ENCODE measurements at places on chromosomes 7 and 10.

GRCh38 chr7:34869057-34869456, 168.2 kb downstream of the DPY19L1 start:
- no peak for DNase-seq

DNA sequence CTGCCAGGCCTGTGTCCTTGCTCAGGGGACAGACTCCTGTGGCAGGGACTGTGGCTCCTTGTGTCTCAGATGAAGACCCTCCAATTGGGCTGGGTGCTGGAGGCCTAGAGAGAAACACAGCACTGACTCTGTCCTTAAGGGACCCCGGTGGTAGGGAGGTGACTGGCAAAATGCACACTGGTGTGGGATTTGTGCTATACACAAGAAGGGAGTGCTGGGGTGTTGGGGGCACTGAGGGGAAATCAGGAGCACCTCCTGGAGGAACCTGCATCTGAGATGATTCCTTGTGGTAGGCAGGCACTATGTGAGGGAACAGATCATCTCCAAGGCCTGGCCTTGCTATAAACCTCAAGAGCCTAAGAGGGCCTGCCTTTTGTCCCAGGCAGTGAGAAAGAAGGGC, 149.2 kb downstream of the RPS24 start:
- no peak for DNase-seq

DNA sequence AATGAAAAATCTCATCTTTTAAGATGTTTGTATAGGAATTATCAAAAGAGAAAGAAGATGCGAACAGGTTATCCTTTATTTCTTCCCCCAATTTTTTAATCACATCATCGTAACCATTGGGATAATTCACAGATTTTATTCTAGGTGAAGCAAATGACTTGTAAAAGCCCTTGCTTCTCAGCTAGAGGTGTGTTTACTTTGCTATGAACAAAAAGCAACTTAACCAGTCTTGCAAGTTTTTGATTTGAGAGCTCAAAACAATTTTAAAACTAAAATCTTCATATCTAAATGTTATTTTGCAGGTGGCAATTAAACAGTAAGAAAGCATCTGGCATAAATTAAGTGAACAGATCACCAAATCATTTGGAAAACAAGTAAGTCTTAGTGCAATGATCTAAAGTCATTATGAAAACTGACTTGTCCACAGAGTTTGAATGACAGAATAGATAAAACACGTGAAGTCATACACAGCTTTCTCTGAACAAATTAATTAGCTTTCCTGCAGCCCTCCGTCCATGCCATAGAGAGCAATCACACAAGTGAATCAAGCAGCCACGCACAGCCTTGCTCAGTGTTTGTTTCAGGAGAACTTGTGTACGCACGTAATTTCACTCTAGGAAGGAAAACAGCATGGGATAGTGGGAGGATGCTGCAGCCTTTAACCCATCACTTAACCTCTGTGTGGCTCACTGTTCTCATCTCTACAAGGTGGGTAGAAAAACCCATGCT, 85.0 kb upstream of the ZNF800 start:
- DNase-seq, result peak; percentile 0

DNA sequence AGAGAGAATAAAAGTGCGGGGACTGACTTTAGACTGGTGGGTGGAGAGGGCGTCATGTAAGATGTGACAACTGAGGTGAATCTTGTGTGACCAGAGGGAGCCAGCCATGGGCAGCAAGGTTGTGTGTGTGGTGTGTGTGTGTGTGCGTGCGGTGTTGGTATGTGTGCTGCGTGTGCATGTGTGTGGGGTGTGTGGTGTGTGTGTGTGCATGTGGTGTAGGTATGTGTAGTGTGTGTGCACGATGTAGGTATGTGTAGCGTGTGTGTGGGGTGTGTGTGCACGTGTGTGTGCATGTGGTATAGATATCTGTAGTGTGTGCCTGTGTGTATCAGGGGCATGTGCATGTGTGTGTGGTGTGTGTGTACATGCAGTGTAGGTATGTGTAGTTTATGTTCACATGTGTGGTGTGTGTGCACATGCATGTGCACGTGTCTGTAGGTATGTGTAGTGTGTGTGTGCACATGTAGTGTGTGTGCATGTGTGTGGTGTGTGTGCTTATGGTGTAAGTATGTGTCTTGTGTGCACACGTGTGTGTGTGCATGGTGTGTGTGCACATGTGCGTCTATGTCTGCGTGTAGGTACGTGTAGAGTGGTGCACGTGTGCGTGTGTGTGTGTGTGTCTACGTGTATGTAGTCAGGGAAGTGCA, 312.3 kb upstream of the MKI67 start:
- DNase-seq, result no peak

DNA sequence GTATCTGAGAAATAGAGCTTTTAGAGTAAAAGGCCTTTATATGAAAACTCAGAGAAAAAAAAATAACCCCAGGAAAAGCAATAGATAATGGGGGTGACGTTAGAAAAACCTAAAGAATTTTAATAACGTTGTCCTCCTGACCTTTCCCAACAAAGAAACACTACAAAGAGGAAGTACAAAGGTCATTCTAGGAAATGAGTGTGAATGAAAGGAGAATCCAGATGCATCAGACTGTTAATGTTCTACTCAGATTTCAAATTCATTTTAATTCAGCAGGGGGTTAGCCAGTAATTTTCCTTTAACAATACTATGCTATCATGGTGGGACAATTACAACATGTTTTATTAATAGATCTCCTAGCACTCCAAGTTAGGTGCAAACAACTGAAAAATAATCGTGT, 73.8 kb upstream of the CDK1 start:
- no peak for DNase-seq

DNA sequence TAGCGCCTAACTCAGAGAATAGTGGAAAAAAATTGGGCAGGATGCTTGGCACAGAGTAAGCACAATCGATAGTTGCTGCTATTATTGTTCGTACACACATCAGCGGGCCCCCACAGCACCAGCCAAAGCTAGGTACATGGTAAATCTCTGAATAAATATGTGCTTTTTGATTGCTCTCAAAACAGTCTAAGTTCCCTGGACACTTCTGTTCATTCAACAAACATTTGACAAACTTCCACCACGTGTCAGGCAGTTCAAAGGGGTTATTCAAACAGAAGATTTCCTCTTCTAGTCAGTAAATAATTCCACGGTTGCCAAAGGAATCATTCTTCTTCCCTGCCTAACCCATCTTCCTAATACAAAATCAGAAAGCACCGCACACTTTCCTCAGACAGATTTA, 150.8 kb downstream of the DGKI start:
- no peak for DNase-seq

DNA sequence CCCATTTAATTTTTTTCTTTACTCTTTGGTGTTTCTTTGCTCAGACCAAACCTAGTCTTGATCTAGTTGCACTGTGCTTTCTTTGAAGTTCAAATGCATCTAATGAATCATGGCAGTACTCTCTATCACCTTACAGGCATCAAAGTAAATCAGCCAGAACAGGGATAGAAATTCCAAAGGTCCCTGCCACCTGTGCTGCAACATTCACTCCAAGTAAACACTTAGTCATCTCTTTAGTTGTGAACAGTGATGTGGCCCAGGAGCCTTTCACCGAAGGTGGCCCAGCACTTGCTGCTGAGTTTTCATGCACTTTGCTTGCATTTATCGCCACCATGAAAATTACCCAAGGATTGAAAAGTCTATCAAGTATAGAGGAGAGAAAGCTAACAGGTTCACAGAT, 314.1 kb upstream of the ETV1 start:
- no peak for DNase-seq

- no peak for DNase-seq
These were observed 73.8 kb downstream of the PAXIP1 start for GRCh38 chr7:154929006-154929726.

DNA sequence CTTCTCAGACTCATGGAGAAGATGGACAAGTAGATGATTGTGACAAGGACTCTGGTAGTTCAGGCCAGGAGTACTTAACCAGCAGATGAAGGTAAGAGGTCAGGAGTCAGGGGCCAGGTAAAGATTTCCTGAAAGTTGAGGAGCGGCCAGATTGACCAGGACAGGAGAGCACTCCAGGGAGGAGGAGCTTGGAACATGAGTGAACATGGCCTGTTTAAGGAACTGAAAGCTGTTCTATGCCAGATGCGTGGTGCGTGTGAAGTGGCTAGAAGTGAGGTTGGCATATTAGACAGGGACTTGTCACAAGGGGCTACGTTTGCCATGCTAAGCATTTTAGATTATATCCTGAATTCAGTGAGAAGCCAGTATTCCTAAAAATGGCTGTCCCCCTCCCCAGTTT, 157.2 kb downstream of the WNT2 start:
- DNase-seq, result no peak

DNA sequence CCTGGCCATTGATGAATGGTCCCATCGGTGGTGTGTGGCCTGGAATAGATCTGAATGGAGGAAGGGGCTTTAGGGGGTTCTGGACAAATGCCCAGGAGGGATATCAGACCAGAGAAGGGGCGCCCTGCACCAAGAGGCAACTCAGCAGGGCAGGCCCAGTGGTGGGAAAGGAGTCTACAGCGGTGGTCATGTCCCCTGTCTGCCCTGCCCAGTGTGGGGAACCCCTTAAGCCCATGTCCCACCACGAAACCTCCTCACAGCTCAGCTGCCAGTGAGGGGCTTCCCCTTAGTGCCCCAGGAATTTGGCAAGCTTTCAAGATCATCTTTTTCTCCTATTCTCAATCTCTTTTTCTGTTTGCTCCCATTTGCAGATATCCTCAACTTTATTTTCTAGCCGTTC, 14.1 kb upstream of the CCSER2 start:
- DNase-seq, result no peak

- no peak for DNase-seq
These were observed 35.0 kb downstream of the LHFPL3 start for GRCh38 chr7:104363355-104363754.

- DNase-seq, result peak; percentile 39
These were observed 436.2 kb upstream of the GALNT17 start for GRCh38 chr7:70695795-70696083.

DNA sequence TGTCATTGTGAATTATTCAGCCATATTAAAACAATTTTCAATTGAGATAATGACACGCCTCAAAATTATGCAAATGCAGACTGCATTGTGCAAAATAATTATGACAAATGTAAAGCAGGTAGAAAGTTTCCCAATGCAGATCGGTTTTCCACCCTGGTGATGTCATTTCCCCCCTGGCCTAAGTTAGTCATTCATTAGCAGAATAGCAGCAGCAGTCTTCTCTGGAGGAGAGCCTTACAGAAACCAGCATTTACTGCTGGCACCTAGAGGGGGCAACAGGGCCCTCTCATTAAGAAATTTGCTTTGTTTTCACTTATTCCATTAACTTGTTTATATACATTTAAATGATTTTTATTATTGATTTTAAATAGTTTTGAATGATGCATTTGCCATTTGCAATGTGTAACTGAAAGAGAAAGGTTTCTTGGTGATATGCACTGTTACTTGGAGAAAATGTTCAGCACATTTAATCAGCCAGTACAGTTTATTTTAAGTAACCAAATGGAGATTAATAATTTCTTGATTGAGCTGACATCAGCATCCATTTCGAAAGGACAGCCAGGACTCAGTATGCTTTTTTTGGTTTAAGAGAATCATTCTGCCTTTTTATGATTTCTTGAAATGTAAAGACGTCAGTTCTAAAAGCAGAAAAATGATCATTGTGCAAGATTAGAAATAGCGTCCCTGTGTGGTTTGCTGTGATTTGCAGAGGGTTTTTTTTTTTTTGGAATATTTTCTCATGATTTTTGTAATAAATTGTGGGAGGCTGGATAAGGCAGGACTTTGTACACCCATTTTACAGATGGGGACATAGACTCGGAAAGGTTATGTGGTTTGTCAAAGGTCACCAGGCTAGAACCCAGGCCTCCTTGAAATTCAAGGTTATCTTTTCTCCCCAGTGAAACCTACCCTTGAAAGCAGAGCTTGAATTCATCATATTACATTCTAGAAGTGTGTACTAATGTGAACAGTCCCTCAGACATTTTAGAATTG, 3.5 kb downstream of the ARID5B start:
- peak; percentile 49 for DNase-seq

GRCh38 chr7:126178865-126179264, 1073.9 kb downstream of the GRM8 start:
- DNase-seq, result no peak

- no peak for DNase-seq
These were observed 209.9 kb downstream of the CHCHD3 start for GRCh38 chr7:132872034-132872433.

DNA sequence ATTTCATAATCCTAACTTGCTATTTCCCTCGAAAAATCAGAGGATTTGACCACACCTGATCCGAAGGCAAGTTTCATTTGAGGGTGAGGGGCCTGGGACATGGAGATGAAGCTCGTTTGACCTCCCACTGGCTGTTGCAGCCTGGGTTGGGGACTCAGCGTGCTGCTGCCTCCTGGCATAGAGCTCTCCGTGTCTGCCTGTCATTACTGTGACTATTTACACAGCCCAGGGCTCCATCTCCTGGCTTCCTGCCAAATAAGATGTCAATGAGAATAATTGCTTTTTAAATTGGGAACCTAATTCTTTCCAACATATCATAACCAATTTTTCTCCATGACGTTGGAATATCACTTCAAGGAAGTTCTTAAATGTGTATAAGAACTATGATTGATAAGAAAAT, 139.3 kb upstream of the COBL start:
- DNase-seq, result no peak

DNA sequence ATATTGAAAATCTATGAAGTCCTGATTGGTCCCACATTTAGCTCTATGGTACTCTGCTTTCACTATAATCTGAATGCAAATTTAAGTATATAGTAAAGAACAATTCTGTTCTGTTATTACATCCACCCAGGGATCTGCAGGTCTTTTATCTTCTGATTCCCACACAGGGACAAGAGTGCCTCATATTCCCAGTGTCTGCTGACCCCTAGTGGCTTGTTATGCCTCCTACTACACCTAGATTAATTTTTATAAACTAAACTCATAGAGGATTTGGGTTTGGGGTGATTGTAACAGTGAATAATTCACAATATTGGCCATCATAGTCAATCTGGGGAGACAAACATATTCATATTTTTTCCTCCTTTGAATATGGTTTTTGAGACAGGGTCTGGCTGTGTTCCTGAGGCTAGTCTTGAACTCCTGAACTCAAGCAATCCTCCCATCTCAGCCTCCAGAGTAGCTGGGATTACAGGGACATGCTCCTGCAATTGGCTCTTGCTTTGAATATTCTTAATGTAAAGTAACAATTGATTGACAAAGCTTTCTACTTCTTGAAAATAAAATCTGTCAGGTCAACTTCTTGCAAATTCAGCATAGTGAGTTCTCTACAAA, 282.1 kb downstream of the KCND2 start:
- DNase-seq, result peak; percentile 6

- DNase-seq, result no peak
These were observed 86.7 kb downstream of the SEMA3E start for GRCh38 chr7:83562289-83562688.
